ENCODE measurements at places on chromosomes 5 and 9.

DNA sequence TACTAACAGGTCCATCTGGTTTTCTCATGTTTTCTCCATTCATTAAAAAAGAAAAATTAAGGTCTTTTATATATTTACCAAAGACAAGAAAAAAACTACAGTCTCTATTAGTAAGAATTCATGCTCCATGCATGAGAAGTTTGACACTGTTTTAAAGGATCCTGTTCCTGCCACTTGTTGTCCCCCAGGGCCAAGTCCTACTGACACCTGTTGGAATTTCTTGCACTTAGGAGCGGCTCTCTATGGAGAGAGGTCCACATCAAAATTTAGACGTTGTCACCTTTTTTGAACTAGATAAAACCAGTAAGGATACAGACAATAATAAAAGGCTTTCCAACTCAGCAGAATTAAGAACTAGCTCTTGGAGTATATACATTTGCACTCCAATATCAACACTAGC lies 42.3 kb downstream of the PWWP2A start:
- DNase-seq: no peak

DNA sequence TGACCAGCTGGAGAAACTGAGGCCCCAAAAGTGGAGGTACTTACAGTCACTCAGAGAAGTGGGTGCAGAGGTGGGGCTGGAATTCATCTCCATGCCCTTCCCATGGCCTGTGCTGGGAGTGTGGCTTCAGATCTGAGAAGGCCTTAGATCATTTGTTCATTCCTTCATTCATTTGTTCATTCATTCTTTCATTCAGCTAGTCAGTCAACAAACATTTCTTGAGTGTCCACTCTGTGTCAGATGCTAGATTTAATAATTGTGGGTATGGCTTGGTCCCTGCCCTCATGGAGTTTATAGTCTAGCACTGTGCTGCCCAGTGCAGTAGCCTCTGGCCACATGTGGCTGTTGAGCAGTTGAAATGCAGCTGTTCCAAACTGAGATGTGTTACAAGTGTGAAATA lies 19.0 kb upstream of the CRB2 start:
- no peak for DNase-seq

DNA sequence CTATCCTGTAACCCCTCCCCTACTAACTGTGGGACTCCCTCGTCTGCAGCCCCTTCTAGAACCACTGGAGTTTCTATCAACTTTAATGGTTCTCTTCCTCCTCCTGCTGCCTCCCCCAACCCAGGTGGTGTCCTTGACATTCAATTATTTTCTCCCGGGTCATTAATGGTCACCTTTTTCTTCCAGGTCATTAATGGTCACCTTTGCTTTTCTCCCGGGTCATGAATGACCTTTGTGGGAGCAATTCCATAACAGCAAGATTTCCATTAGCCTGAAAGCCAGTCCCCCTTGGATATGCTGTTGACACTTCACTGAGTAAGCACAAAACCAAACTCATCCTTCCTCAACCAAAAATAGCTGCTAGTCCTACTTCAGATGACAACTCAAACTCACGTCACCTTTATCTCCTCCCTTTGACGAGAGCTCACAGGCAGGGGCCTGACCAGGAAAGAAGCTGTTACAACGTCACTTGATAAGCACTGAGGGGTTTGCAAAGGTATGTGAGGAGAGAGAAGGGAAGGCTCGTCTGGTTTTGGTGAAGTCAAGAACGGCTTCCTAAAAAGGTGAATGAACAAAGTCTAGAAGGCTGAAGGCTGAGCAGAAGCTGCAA lies 10.9 kb downstream of the CCDC127 start:
- DNase-seq: no peak

- DNase-seq: no peak
These were observed 7.9 kb downstream of the AMACR start for GRCh38 chr5:33999978-34000377.

- DNase-seq: no peak
These were observed 2395.6 kb upstream of the C9orf72 start for GRCh38 chr9:29968831-29969230.

GRCh38 chr5:57007344-57007743 lies 55.4 kb upstream of the MIER3 start:
- no peak for DNase-seq

DNA sequence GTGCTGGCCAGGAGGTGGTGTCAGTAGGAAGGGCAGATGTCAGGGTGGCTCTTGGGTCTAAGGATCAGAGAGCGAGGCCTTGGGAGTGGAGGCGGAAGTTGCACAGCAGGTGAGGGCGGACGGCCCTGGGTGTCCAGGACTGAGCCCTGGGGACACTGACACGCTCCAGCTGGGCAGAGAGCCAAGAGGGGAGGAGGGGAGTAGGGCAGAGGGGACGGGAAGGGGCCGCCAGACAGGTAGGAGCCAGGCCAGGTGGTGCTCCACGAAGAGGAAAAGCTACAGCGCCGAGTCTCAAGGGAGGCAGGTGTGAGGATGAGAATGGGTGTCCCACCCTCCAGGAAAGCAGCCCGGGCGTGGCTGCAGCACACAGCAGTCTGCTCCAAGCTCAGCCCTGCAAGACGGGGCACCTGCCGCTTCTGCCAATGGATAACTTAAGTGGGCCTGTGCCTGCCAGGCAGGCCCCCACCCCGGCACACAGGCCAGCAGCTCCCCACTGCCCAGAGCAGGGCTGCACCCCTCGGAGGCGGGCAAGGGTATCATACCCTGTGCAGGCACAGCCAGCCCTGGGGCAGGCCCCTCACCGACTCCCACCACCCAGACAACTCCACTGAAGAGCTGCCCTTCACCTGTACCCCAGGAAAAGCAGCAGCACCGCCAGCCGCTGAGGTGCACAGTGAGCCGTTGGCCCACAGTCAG lies 4.9 kb downstream of the TPRN start:
- no peak for DNase-seq
